ENCODE measurements at places on chromosomes 5 and 9.

GRCh38 chr5:72749362-72749997 is 67.0 kb upstream of the TNPO1 start:
- no peak for DNase-seq

DNA sequence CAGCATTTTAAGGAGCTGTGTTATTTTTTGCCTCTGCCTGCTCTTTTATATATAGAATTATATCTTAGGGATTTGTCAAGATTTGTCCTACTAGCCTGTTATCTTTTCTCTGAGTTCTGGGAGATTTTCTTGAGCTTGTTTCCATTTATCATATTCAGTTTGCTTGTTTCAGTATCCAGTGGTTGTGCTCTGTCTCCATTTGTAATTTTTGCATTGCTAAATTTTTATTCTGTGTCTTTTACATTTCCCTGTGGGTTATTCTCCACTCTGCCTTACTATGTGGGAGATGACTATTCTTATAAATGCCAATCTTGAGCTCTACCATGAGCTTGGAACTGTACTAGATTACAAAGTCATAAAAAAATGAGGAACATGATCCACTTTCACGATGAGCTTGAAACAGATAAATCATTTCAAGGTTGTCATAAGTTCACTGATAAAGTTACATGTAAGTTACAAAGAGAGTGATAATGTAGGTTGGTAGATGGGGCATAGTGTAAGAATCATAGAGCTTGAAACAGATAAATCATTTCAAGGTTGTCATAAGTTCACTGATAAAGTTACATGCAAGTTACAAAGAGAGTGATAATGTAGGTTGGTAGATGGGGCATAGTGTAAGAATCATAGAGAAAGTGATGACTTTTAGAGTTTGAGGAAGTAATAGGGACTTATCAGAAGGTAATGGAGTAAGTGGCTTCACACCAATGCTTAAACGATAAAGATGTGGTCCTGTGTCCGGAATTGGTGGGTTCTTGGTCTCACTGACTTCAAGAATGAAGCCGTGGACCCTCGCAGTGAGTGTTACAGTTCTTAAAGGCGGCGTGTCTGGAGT is 287.3 kb downstream of the ADGRV1 start:
- DNase-seq = no peak

DNA sequence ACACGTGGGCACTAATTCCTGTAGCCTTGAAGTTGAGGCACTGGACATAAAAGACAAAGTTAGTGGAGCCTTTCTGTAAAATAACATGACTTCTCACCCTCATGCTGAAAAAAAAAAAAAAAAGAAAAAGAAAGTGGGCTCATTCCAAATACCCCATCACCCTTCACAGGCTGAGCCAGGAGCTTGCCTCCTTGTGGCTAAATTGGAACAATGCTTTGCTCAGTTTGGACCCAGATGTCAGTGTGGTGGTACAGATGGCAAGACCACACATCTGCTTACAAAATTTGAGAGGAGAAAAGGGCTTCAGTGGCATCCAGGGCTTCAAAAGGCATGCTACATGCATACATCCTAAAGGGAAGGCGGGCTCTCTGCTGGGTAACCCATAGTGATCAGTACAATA is 342.8 kb downstream of the EBF1 start:
- no peak for DNase-seq

- DNase-seq = no peak
Measured at GRCh38 chr5:111135946-111136345, 43.8 kb downstream of the WDR36 start.

- DNase-seq = no peak
Measured at GRCh38 chr5:93164690-93165089, 416.3 kb downstream of the NR2F1-AS1 start.

- DNase-seq = no peak
Measured at GRCh38 chr5:154284433-154284832, 93.9 kb downstream of the GALNT10 start.

DNA sequence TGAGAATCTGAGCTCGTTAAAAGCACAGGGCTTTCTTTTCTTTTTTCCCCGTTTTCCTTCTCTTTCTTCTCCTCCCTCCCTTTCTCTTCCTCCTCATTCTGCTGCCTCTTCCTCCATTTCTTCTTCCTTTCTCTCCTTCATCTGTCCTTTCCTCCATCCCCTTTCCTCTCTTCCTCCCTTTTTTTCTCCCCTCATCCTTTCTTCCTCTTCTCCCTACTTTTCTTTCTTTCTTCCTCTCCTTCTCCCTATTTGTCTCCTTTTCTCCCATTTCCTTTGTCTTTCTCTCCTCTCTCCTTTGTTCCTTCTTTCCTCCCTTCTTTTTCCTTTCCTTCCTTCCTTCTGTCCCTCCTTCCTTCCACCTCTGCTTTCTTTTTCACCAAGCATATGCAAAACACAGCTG is 649.4 kb downstream of the IRX1 start:
- no peak for DNase-seq

DNA sequence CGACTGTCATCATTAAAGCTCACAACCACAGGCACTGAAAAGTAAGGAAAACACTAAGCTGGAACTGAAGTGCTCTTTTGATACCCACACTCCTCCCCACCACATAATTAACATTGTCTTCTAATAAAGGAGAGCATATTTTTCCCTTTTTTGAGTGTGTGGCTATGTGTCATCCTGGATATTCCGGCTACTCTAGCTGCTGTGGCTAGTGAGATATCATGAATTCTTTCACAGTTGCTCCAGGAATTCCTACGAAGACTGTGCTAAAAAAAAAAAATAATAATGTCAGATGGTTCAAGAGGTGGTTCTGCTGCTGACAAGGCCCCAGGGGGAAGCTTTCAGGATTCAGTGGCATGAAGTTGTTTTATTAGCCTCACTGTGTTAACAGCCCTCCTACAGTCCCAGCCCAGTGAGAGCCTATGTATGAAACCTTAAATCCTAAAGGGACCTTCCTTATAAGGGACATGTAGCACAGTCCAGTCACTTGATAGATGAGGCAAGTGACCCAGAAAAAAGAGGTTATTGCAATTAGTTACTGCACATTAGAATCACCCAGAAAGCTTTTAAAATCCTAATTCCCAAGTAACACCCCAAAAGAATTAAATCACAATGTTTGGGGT is 46.6 kb downstream of the TMEM252 start:
- no peak for DNase-seq

- no peak for DNase-seq
Measured at GRCh38 chr5:31770998-31771397, 132.1 kb downstream of the PDZD2 start.

GRCh38 chr9:79574136-79574535 is 2.4 kb downstream of the TLE4 start:
- no peak for DNase-seq

GRCh38 chr5:112532654-112533360 is 113.7 kb upstream of the EPB41L4A start:
- no peak for DNase-seq

DNA sequence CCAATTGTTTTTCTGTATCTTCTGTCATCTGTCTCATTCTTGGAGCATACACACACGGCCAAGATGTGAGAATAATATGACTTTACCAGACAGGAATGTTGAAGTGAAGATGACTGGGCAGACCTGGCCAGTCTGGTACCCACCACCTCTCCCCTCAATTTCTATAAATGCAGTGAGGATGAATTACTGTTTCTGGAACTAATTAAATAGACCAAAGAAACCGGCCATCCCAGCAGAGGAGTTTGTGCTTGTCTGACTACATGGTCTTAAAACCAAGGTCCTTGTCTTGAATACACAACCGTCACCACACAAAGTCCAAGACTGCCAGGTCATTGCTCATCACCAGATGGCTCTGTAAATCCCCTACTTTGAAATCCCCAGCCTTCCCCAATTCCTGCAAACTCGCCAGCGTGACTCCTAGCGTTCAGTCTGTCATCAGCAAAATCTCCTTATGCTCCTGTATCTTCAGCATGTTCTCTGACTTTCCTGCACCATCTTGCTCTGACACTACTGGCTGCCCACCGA is 147.2 kb downstream of the PDE4D start:
- DNase-seq = no peak

GRCh38 chr9:83355024-83355444 is 183.2 kb downstream of the FRMD3 start:
- no peak for DNase-seq

- no peak for DNase-seq
Measured at GRCh38 chr5:16546732-16547131, 70.1 kb downstream of the RETREG1 start.

GRCh38 chr5:354581-355378 is 33.3 kb downstream of the AHRR start:
- no peak for DNase-seq

GRCh38 chr5:82151204-82151603 is 127.0 kb downstream of the RPS23 start:
- DNase-seq = no peak

DNA sequence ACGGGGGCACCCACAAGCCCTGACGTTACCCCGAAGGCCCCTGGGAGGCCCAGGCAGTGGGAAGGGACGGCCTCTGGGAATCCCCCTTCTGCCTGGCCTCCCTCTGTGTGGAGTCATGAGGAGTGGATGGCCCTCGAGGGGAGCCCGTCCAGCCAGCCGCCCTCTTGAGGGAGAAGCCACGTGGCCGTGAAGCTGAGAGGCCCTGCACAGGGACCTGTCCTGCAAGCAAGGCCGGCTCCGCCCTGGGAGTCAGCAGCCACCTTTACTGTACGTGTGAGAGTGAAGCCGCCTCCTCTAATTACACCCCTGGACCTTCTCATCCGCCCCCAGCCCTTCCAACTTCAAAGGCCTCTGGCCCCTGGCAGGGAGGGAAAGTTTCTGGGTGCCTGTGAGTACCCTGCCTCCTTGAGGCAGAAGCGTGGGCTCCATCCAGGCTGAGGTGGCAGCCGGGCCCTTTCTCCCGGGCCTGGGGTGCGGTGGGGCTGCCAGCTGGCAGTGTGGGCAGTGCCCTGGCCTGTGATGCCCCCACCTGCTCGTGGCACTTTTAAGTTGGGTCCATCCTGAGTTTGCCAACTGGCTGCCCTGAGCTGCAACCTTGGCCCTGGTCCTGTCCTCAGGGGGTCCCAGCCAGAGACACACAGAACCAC is 55.9 kb upstream of the EGFL7 start:
- DNase-seq = no peak

DNA sequence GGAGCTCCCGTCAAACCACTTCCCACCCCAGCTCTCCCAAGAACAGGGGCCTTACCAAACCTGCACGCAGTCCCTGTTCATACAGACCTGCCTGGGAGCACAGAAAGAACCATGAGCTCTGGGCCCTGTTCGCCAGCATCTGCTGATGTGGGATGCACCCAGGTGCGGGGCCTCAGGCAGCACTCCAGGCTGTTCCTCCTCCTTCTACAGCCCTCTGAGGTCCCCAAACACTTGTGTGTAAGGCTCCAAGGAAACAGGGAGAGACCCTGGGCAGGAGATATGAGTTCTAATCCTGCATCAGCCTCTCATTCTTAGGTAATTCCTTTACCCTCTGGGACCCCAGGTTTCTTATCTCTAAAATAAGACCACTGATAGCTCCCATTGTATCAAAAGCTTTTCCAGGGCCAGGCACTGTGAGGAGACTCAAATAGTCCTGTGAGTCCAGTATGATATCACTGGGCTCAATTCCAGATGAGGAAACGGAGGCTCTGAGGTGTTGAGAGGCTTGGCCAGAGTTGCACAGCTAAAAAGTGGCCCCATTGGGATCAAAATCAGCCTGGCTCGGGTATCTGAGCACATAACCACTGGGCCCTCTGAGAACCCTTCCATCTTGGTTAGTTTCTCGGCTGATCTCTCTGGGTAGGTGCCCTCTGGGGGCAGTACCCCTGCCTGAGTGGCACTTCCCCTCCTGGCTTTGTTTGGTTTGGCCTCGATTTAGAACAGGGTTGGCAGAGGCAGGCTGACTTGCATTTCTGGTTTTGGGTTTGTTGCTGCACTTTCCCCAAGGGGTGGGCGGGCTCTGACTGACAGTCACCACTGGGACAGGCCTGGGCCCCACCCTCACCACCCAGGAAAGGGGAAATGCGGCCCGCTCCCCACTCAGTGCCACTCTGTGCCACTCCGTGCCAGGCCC is 116.8 kb downstream of the RGS3 start:
- DNase-seq = peak; percentile 22

- no peak for DNase-seq
Measured at GRCh38 chr5:172506251-172506650, 51.9 kb upstream of the SH3PXD2B start.

DNA sequence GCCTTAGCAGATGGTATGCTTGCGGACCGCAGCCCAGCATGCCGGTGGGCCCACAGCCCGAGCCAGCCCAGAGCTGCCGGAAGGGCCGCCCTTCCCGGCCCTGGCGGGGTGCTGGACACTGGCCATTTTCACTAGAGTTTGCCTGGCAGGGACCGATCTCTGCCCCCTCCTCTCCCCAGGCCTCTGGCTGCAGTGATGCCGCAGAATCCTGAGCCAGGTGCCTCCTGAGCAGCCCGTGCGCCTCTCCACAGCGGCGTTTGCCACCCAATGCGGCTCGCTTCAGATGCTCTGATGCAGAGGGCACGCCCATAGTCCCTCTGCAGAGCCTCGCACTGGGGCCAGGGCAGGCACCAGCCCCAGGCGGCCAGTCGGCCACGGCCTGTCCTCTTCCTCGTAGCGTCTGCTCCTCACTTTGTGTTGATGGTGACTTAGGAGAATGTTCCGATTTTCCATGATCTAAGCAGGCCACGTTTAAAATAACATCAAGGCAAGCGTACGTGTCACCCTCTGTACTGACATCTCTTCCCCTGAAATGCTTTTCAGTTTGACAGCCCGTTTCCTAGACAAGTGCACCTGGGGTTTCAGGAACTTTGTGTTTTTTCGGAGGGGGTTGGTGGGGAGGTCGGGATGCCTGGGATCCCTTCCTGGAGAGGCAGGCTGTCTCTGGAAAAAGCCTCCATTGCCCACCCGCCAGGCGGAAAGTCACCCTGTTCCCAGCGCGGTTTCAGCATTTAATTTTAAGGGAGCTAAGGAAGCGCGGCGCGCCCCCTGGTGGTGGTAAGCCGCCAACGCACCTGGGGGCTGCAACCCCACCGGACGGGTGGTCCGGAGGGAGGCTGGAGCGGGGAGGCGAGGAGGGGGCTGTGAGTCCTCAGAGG is 29.8 kb upstream of the HMCN2 start:
- peak; percentile 54 for DNase-seq

- DNase-seq = no peak
Measured at GRCh38 chr5:173970878-173971650, 17.9 kb upstream of the C5orf47 start.

GRCh38 chr9:124696101-124696500 is 75.0 kb downstream of the NR6A1 start:
- DNase-seq = no peak

- no peak for DNase-seq
Measured at GRCh38 chr5:119341452-119342349, 14.1 kb upstream of the TNFAIP8 start.

DNA sequence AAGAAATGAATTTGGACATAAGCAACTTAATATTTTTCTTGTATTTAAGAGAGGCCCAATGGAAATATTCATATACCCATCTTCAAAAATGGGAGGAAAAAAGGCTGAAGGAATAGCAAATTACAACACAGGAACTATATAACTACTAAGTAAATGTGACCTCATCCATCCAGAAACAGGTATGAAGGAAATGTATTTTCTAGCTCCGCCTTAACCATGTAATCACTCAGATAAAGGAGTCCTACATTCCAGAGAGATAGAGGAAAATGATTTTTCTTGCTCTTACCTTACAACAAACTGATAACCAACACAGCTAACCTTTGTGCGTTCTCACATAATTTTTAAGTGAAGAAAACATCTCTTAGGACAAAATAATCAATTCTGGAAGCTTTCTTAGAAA is 96.5 kb downstream of the NR6A1 start:
- no peak for DNase-seq

- DNase-seq = no peak
Measured at GRCh38 chr5:72507231-72507906, at the start of gene ZNF366. TSS of gene ZNF366 (minus strand) at chr5:72507410. CDS start at chr5:72461496, 45,914 bp downstream.

- DNase-seq = no peak
Measured at GRCh38 chr5:149915392-149916260, 29.0 kb downstream of the PDE6A start.

GRCh38 chr5:151483647-151484046 is 36.2 kb downstream of the SLC36A1 start:
- DNase-seq = no peak

GRCh38 chr9:133522073-133522910 is 2.5 kb downstream of the MYMK start:
- DNase-seq = no peak

All from T-helper 1 cell (primary cell).